ENCODE measurements at places on chromosomes 3 and 15. TPM values are rescaled to one million over a fixed set of nuclear protein-coding genes. Genes with fewer than 3 reads are reported as not detected.

DNA sequence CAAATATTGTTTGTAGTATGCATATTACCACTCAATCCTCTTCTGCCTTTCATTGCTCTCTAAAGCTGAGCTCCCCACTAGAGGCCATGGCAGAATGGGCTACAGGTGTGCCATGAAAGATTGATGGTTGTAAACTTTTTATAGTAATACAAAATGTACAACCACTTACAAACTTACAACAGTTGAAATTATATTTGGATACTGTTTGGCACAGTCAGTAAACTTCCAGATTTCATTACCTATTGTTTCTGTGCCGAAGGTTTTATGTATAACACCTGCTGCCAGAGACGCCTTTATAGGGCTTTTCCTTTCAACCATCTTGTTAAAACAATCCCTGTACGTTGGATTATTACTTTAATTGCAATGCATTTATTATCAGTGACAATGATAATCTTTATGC lies 7.0 kb downstream of the ROPN1 start:
- no peak overlapping the region for H3K27ac ChIP-seq
- H3K36me3 ChIP-seq, result no peaks in the 10 kb centered on the region
- no peaks in the 10 kb centered on the region for H3K4me1 ChIP-seq
- H3K27me3 ChIP-seq, result peaks cover 70% of the 10 kb centered on the region
- DNase-seq, result no peak

- peak overlapping the region; percentile 96 for H3K27ac ChIP-seq
- H3K4me3 ChIP-seq, result peak overlapping the region; percentile 79
- no peaks in the 10 kb centered on the region for H3K27me3 ChIP-seq
- peaks cover 25% of the 10 kb centered on the region for H3K36me3 ChIP-seq
- no peak for DNase-seq
- H3K4me1 ChIP-seq, result peaks cover 71% of the 10 kb centered on the region
These were observed 3.9 kb upstream of the CSK start for GRCh38 chr15:74777769-74778598.

The THRB gene
- not detected for total RNA-seq

The POPDC2 gene
- total RNA-seq, result 1.6 TPM

Measured in activated naive CD8-positive, alpha-beta T cell treated with anti-CD3 and anti-CD28 coated beads for 36 hours (primary cell).